ENCODE measurements at places on chromosomes 3 and 15.
A peak's percentile ranks its signal among the peaks of the same experiment; 100 is the strongest.

DNA sequence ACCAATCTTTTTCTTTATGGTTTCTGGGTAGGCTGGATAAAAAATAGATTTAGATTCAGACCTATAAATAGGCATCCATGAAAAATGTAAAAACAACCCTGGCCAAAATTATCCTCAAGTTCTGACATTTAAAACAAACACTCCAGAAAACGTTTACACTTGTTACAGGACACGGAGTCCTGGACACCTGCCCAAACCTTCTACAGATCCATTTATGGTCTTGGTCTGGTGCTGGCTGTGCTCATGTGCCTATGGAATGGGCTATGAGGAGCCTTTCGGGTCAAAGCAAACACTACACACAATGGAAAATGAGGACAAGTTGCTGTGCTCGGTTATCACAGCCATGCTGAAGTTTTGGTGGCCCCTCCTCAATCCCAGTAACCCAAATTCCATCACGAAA lies 108.1 kb downstream of the PDZRN3 start:
- DNase-seq = peak; percentile 90

DNA sequence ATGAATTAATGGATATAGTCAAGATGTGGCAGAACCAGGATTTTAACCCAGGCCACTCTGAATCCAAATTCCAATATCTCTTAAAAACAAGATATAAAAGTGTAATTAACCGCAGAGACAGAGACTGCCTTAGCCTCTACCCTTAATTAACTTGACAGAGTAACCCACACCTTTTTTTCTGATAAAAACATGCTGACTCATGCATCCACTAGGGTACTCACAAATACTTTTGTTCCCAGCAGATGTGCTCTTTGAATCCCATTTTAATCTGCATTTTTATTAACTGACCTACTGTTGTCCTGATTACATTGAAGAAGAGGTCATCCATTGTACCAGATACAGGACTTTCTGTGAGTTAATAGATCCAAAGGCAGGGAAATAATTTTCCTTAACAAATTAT lies 278.3 kb downstream of the CHL1 start:
- DNase-seq = no peak

DNA sequence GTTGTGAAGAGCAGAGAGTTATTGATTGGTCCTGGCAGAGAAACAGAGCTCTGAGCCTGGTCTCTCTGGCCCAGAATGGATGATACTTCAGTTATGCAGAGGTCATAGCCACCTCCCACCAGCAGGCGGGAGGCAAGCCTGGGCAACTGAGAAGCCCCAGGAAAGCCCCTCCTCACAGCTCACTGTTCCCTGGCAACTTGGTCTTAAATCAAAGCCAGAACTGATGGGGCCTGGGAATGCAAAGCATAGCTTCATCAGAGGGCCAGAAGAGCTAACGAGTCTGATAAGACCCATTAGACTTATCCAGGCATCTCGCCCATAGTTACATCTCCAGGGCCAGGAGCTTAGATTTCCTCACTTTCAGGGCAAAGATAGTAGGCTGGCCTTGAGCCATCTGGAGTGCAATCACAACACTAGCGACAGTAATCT lies 5.5 kb upstream of the COLQ start:
- no peak for DNase-seq

GRCh38 chr3:56591262-56591661 lies 34.3 kb downstream of the CCDC66 start:
- DNase-seq = no peak

DNA sequence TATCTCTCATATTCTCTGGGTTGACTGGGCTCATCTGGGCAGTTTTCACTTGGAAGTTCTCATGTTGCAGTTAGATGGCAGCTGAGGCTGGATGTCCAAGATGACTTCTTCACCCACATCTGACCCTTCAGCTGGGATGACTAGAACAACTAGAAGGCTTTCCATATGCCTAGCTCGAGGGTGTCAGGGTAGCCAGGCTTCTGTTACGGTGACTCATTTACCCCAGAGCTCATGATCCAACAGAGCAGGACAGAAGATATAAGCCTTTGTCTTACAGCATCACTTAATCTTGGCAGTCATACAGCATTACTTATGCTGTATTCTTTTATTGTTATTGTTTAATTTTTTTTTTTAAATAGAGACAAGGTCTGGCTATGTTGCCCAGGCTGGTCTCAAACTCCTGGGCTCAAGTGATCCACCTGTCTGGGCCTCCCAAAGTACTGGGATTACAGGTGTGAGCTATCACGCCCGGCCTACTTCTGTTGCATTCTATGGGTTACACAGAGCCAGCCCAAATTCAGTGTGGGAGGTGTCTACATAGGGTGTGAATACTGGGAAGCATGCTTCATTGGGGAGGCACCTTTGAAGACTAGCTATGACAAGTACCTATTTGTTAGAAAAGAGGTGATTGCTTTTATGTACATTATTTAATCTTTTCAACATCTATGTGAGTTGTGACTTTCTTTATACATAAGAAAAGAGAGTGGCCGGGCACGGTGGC lies 10.7 kb downstream of the HMCES start:
- DNase-seq = no peak

DNA sequence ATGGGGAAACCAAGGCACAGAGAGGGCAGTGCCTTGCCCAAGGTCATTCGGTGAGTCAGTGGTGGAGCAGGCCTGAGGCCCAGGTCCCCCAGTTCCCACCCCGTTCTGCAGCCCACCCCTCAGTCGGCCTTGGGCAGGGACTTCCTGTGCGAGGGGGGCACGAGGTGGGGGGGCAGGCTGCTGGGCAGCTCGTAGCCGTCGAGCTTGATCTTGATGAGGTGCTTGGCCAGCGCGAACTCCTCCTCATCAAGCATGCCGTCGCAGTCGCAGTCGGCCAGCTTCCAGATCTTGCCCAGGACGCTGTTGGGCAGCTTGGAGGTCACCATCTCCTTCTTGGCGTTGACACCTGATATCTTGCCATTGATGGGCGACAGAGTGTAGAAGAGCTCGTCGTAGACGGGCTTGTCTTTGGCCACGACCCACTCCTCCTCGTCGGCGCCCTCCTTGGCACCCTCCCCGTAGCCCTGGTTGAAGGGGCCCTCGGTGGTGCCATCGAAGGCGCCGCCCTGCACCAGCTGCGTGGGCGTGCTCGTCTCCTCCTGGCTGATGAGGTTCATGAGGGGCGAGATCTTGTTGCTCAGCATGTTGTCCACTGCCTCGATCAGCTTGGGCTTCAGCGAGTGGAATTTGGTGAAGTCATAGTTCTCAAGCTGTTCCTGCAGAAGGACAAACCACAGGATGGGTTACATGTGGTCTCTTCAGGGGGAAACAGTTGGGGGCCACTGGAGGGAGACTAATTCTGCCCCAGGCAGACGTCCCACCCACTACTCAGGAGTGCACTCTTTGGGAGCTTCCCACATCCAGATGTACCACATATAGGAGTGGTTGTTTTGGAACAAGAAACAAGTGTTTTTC lies 6.9 kb upstream of the SPTBN5 start:
- no peak for DNase-seq

DNA sequence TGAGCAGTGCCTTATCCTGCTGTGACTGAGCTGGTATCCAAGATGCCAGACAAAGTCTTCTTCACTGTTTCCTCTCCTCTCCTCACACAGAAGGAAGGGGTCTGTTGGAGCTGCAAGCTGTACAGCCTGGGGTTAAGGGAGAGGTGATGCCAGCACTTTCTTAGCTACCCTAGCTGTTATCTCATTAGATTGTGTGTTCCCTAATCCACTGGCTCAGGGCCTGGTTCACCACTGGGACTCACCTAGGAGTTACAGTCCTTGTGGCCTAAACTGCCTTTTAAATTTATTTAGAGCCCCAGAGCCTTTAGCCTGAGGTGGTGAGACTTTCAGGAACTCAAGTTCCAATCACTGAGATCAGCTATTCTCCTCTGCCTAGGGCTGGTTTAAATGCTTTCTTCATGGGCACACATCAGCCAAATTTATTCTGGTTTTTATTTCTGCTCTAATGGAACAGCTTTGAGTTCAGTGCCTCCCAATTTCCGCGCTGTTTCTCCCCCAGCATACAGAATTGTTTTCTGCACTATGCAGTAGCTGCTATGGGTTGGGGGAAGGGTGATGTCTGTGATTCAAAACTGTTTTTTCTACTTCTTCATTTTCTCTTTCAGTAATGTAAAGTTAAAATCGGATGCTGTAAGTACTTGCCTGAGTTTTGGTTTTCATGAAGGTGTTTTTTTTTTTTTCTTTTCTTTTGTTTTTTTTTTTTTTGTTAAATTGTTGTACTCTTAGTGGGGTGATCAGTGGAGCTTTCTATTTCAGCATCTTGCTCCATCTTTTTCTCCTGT lies 198.8 kb downstream of the DOCK3 start:
- no peak for DNase-seq

GRCh38 chr3:128416578-128417211 lies 50.0 kb downstream of the DNAJB8 start:
- no peak for DNase-seq

- DNase-seq = no peak
Observed at GRCh38 chr3:112306825-112307224, 12.8 kb upstream of the SLC9C1 start.

DNA sequence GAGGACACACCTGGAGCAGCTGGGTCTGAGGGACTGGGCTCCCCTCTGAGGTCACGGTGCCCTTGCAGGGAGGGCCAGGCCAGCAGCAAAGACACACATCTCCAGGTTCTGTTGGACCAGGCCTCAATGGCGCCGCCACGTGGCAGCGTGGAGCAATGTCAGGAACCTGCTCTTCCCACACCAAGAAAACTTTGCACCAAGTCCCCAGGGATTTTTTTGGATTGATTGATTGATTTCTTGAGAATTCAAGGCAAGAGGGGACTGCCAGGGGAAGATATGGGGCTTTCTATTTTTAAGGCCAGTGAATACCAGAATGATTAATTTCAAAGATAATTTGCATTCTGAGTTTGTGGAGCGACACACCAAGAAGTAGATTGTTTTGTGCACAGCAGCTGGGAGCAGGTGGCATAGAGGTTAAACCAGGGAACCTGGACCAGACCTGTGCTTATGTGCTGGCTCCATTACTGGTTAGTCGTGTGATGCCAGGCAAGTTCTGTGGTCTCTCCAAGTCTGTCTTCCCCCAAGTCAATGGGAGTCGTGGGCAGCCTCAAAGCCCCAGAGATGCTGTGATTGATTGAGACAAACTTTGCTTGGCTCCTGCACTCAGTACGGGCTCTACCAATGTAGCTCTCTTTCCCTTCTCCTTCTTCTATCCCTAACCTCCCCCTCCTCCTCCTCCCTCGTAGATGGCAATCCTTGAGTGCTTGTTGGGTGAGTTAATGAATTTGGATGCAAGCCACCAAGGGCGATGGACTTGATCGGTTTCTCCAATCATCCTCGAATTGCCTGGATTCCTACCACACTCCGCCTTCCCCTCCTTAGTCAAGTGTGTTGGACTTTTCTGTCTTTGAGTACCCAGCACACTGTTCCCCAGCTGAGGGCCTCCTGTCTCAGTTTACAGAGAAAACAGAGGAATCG lies 96.2 kb upstream of the TRPM1 start:
- DNase-seq = no peak

DNA sequence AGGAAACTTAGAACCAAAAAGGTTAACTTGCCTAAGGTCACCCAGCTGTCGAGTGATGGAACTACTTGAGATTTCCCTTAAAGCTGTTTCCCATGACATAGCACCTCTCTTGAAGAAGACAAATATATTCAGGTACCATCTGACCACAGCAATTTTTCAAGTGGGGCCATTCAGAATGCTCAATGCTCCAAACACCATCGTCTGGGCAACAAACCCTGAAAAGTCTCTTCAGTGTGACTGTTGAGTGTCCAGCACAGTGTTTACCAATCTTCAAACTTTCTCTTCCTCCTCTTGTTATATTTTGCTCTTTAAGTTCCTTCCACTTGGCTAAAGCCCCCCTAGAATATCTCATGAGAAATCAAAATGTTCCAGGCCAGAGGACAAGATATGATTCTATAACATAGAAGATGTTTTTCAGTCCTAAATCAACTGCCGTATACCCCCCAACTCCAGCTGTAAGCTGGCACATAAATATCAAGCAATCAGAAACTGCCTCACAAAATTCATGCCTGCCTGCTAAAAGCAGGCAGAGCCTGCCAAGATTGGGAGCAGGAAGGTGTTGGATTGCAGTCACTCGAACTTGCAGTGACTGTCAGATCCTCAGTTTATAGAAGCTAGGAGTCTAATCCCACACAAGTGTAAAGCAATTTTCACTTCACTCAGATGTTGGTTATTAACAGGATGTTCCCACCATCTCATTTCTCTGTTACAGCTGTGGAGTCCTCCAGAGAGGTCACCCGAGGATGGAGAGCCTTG lies 230.5 kb upstream of the MRPL3 start:
- DNase-seq = no peak

DNA sequence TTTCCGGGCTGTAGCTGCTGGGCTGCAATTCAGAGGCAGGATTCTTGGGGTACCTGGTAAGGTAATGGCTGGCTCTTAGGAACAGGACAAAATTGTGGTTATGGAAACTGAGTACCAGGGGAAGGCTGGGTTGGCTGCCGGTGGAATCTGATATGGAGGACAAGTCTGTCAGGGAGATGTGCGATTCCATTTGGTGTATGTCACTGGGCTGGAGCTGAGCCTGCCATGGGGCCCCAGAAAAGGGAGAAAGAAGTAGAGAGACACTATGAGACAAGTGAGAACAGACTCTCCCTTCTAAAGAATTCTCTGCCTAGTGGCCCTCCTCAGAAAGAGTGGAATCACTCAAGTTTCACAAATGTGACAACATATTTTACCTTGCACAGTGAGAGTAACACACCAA lies 368.2 kb upstream of the ROPN1 start:
- DNase-seq = no peak

- no peak for DNase-seq
Observed at GRCh38 chr15:66985653-66986052, 79.7 kb upstream of the SMAD3 start.

DNA sequence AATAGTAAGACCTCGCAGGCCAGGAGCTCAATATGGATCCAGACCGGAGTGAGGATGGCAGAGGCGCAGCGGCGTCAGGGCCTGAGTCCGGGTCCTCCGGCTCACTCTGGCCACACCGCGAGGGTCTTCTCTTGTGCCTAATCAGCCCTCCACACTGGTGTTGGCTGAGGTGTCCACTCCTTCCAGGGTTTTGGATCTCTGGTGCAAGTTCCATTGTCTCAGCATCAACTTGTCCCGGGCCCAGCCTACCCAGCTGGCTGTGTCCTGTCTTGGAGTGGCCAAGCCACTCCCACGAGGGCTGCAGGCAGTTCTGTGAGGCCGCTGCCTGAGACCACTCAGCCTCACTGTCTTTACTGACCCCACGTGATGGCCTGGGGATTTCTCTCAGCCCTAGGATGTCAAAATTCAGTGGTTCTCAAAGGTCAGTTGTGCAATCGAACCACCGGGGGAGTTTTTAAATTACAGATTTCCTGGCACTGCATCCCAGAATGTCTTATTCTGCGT lies 12.6 kb upstream of the GOLGA6L7 start:
- no peak for DNase-seq

GRCh38 chr3:64551697-64552096 lies 136.1 kb downstream of the ADAMTS9 start:
- DNase-seq = no peak

- peak; percentile 36 for DNase-seq
Observed at GRCh38 chr15:38085931-38086568, 151.6 kb downstream of the TMCO5A start.

GRCh38 chr3:99500485-99500884 lies 137.9 kb upstream of the COL8A1 start:
- no peak for DNase-seq

Measured in AG04450 (cell line).